AML-193 (cell line): ENCODE measurements at places on chromosomes 5 and 9.

- DNase-seq, result no peak
These were observed 65.8 kb downstream of the VAV2 start for GRCh38 chr9:133926165-133926856.

GRCh38 chr5:173535166-173535975, 81.1 kb downstream of the BOD1 start:
- DNase-seq, result no peak

GRCh38 chr9:5085993-5086392, 99.4 kb downstream of the INSL6 start:
- no peak for DNase-seq

- no peak for DNase-seq
These were observed 33.4 kb upstream of the SMIM32 start for GRCh38 chr5:136226401-136226800.

DNA sequence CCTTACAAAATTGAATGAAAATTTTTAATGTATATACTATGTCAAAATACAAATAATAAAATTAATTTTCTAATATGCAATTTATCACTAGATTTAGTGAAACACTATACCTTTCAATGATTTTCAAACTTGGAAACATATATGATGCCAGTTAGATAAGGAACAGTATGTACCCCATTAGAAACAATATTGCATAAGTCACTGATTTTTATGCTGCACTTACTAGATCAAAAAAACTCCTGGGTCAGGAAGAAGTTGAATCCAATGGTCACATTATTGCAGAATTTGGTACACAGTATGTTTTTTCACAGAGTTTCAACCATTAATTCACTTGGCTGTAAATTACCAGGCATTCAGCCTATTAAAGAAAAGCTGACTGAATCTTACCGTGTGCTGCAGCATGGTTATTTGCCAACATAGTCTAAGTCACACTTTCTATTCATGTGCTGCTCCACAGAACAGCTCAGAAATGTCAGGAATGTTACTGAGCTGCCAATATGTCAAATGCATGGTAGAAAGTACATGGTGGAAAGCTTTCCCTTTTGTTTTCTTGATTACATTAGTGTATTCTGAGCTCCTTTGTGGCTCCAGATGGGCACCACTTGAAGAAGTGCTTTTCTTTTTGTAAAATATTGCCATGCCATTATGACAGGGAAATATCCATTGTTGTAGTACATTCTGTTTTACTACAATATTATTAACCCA, 9.9 kb upstream of the PRR16 start:
- DNase-seq, result no peak

- DNase-seq, result no peak
These were observed 412.6 kb downstream of the RASEF start for GRCh38 chr9:82650368-82650767.

- no peak for DNase-seq
These were observed 2.8 kb downstream of the DELE1 start for GRCh38 chr5:141926434-141926833.

DNA sequence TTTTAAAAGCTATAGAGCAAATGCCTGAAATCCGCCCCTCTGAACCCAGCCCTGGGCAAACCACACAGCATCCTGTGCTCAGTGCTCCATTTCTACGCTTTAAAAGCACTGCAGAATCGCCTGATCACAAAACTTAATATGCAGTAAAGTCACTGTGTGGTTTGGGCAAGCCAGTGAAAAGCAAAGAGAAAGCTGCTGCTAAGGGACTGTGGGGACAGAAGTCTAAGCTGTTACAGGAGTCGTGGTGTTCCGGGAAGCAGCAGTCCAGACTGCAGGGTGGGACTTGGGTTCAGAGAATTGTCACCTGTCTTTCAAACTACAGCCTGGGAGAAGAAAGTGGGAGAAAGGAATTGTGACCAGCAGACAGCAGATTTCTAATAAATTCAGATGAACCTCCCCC, 8.2 kb downstream of the RAPGEF1 start:
- DNase-seq, result no peak

GRCh38 chr9:135521608-135522095, 412 bp downstream of the LCN1 start:
- DNase-seq, result no peak
